HepG2 (cell line): ENCODE measurements at places on chromosomes 11 and 22.

- peak; percentile 73 for DNase-seq
These were observed 55.3 kb upstream of the GCAT start for GRCh38 chr22:37752189-37753087.

DNA sequence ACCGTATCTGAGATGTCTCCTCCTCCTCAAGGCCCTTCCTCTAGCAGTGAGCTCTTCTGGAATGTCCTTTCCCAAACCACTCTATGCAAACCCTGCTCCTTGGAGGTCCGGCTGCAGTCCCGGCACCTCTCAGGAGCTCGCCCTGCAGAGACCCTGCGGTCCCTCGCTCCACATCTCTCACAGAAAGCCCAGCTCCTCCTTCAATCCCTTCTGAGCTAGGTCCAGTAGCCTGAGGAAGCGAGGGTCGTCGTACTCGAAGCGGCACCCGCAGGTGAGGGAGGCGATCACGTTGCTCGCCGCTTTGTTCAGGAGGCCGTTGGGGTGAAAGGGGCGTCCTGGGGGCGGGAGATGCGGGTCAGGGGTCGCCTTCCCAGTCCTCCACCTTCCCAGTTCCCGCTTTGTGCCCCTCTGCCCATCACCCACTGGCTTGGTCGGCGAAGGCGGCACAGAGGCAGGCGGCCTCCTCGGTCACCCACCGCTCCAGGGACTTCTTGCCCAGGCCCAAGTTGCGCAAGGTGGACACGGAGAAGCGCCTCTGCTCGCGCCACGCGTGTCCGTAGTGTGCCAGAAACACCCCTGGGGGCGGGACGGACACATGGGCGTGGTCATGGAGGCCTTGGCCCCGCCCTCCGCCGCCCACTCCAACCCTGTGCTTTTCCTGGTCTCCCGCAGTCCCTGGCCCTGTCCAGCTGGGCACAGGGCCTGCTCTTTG, 21.5 kb upstream of the CYP2D6 start:
- DNase-seq, result no peak

DNA sequence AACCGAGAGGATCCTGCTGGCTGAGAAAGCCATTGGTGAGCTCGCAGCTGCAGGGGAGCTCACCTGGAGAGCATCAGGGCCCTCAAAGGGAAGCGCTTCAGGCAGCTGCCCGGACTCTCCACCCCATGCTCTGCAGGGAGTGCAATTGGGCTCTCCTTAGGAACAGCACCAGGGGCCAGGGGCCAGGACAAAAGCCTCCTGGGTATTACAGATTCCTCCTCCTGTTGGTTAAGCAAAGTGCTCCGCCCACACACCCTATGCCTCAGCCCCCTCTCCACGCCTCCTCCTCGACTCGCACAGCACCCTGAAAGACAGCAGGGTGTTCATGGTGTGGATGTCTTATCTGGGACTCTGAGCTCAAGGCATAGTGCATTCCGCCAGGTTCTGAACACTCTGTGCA, 139.9 kb downstream of the SHANK2 start:
- no peak for DNase-seq

GRCh38 chr11:47667135-47667534, 24.8 kb upstream of the MTCH2 start:
- DNase-seq, result no peak
